ENCODE measurements at places on chromosomes 4 and X. TPM values are rescaled to one million over a fixed set of nuclear protein-coding genes. Genes with fewer than 3 reads are reported as not detected.
A peak's percentile ranks its signal among the peaks of the same experiment; 100 is the strongest.

The GPM6B gene
- total RNA-seq: 24.0 TPM

The CENPVL2 gene
- not detected for total RNA-seq

The EMD gene
- total RNA-seq: 66.8 TPM

The GRPEL1 gene
- total RNA-seq: 17.5 TPM

The CT83 gene
- total RNA-seq: not detected

The CFAP99 gene
- not detected for total RNA-seq

- DNase-seq: no peak
These were observed 373.6 kb downstream of the FBXW7 start for GRCh38 chr4:152162331-152162697.

GRCh38 chr4:789571-790465 lies 36.1 kb downstream of the CPLX1 start:
- peak; percentile 59 for DNase-seq

GRCh38 chr4:45410701-45411210 lies 684.4 kb upstream of the GNPDA2 start:
- no peak for DNase-seq

DNA sequence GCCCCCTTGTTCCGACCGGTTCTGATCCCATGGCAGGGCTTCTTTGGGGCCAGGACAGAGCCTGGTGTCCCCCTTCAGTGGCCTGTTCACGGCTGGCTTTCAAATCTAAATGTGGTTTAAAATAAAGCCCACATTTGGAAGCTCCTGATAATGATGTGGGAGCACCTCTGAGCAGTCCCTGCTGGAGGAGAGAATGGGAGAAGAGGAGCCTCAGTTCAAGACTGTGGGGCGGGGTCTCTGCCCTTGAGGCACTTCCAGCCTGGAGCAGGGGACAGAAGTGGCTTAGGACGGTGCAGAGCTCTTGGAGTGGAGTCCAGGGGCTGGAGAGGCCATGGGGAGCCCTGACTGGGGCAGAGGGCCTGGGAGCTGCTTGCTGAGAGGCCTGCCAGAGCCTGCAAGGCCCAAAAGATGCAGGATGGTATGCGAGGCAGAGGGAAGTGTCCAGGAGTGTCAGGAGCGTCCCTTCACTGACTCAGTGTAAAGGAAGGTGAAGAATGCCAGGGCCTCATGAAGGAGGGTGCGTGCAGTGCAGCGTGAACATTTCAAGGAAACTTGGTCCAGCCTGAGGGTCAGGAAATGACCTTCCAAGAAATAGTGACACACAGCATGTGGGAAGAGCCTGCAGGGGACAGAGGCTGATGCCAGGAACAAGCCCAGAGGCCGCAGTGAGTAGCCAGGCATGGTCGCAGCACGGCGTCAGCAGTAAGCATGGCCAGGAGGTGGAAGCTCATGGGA lies 21.1 kb upstream of the TADA2B start:
- DNase-seq: no peak

DNA sequence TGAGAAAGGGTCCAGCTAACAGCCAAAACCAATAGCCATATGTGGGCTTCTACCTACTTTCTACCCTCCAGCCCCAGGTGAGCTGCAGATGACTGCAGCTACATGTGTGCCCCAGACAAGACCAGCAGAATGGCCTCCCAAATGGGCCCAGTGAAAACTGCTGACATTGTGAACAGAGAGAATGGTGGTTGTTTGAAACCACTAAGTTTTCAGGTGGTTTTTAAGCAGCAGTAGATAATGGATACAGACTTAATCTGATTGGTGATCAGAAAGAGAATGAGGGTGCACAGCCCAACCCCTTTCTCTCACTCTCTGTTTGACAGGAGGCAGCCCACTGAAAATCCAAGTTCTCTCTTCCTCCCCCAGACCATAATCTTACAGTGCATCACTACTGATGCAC lies 42.5 kb upstream of the BBS12 start:
- no peak for DNase-seq

- no peak for DNase-seq
These were observed 854.4 kb upstream of the AGA start for GRCh38 chr4:178296669-178297068.

GRCh38 chr4:163976588-163976987 lies 482.1 kb downstream of the TMA16 start:
- DNase-seq: no peak

DNA sequence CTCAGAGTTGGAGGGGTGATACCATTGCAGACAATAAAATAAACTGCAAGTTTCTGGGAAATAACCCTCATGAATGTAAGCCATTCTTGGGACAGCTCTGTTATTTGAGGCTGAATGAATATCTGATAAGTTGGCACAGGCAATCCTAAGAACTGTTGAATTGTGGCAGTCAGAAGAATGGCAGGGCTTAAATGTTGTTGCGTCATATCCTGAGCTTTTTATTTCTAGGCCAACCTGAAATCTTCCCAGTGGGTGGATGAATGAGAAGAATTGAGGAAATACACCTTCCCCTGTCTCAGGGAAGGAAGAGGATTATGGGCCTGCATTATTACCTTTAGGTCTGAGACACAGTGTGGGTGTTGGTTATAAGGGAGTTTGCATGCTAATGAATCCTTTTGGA lies 64.4 kb upstream of the C4orf54 start:
- DNase-seq: no peak

GRCh38 chr4:158010361-158010760 lies 162.5 kb downstream of the GASK1B start:
- DNase-seq: no peak

DNA sequence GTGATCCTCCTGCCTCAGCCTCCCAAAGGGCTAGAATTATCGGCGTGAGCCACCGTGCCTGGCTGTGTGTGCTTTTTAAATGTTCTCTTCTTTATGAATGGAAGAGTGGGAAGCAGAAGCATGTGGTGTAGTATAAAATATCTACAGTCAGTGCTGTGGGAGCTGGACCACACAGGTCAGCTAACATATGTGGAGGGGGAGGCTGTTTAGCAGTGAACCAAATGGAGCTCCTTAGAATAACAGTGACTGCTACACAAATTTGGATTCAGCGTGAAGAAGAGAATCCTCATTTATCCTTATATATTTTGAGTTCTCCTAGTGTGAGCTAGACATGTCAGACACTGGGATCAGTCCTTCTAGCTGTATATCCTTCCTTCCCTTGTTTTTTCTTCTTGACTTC lies 3.2 kb downstream of the SNX25 start:
- no peak for DNase-seq

DNA sequence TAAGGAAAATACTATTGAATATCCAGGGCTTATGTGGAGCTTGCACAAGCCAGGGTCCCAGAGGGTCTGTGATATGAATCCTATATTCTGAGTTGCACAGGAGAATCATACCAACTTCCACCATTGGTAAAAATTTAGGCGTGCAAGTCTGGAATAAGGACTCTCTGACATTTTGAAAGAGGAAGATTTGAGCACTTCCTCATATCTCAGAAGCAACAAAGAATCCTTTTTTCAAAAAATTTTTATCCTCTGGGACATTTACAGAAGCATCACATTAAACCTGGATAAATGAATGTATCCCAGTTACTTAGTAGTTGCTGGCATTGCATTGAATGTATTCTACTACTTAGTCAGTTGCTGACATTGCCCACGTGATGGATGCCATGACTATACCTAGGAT lies 24.2 kb upstream of the CAMK2D start:
- DNase-seq: no peak

DNA sequence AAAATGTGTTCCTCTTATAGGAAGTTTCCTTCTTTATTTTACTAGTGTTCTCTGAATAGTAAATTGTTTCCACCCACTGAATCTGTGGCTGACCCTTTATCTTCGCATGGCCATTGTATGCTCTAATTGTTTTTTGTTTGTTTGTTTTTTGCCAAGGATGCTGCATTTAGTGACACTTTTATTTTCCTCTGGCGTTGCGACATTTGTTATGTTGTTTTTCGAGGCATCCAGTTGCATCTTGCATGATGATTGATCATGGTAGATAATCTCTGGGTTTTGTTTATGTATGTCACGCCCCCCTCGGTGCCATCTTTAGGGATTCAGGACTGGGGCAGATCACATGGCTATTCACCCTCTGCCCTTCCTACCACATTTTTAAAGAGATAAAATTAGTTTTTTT lies 2.2 kb downstream of the NMU start:
- no peak for DNase-seq

DNA sequence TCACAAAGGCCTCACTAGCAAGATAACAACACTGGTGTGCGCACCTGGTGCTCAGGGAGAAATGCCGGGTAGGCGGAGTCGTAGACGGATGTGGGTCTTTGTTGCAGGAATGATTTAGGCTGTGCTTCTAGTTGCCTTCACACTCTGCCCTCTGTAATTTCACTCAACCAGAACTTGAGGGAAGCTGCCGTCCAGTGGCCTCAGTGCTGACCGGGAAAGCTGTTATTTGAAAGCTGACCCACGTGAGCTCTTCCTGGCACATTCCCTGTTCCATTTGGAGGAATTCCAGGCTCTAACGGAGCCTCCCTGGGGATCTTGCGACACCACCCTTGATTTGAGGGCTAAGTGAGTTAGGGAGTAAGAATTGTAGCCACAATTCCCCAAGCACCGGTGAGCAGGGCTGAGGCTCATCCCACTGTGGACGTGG lies 15.9 kb downstream of the SH3TC1 start:
- no peak for DNase-seq

- DNase-seq: no peak
These were observed 8.2 kb downstream of the CLCN3 start for GRCh38 chr4:169628579-169628978.

GRCh38 chrX:2434270-2435163 lies 66.3 kb downstream of the DHRSX start:
- no peak for DNase-seq

GRCh38 chr4:186078981-186079638 lies 10.2 kb downstream of the TLR3 start:
- DNase-seq: no peak

GRCh38 chrX:77779695-77780094 lies 6.3 kb downstream of the ATRX start:
- DNase-seq: no peak

DNA sequence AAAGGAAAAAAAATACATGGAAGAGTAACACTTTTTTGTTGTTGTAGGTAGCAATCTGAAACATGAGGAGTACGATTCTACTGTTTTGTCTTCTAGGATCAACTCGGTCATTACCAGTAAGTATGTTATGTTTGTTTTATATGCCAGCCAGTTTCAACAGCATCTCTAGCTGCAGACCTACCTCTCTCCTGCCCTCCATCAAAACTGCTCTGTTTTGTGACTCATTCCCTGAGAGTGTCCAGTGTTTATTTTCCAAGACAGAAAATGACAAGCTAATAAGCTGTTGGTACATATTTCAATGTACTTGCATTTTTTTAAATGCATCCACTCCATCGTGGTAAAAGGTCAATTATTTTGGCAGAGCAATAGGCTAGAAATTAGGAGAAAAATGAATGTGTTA lies 347 bp downstream of the AMTN start:
- DNase-seq: no peak

GRCh38 chr4:70544279-70544868 lies 26.0 kb downstream of the AMTN start:
- no peak for DNase-seq

DNA sequence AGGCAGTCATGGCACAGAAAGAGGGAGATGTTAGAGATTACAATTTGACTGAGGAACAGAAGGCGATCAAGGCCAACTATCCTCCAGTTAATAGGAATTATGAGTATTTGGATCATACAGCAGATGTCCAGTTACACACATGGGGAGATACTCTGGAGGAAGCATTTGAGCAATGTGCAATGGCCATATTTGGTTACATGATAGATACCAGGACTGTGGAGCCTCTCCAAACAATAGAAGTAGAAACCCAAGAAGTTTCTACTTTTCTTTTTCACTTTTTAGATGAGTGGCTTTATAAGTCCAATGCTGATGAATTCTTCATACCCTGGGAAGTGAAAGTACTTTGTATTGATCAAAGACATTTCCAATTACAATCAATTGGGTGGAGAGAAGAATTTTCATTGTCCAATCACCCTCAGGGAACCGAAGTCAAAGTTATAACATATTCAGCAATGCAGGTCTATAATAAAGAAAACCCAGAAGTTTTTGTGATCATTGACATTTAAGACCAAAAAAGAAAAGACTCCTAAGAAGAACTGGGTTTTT lies 139.1 kb downstream of the MAB21L2 start:
- no peak for DNase-seq

DNA sequence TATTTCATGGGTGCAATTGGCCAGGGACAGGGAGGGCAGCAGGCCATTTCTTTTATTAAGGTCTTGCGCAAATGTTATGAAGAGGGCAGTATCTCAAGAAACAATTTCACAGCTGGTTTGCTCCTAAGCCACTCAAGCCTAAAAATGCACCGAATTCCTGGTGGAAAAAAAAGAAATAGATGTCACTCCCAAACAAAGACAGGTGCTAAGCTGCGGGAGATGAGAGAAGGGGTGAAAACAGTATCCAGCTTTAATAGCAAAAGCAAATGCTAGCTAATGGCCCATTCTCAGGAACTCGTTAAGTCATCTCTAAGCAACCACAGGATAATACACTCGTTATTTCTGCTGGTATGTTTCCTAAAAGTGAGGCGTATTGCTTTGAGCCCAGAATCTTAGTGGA lies 116.4 kb downstream of the ARX start:
- no peak for DNase-seq

GRCh38 chr4:172705565-172705964 lies 463.0 kb upstream of the GALNT7 start:
- DNase-seq: no peak

All from sigmoid colon (tissue), 7 donors.